ENCODE measurements at places on chromosomes 16 and 17.
A peak's percentile ranks its signal among the peaks of the same experiment; 100 is the strongest.

GRCh38 chr17:59723607-59724006 is 16.2 kb downstream of the VMP1 start:
- DNase-seq = no peak

GRCh38 chr17:80599546-80600305 is 55.1 kb downstream of the RPTOR start:
- DNase-seq = no peak

- no peak for DNase-seq
These were observed 55.0 kb upstream of the GSE1 start for GRCh38 chr16:85557971-85558657.

- DNase-seq = no peak
These were observed 6.4 kb downstream of the SLC16A3 start for GRCh38 chr17:82235056-82235774.

- no peak for DNase-seq
These were observed 1.0 kb upstream of the EPN3 start for GRCh38 chr17:50531428-50532025.

GRCh38 chr17:39781031-39781860 is 43.5 kb downstream of the GRB7 start:
- DNase-seq = no peak

DNA sequence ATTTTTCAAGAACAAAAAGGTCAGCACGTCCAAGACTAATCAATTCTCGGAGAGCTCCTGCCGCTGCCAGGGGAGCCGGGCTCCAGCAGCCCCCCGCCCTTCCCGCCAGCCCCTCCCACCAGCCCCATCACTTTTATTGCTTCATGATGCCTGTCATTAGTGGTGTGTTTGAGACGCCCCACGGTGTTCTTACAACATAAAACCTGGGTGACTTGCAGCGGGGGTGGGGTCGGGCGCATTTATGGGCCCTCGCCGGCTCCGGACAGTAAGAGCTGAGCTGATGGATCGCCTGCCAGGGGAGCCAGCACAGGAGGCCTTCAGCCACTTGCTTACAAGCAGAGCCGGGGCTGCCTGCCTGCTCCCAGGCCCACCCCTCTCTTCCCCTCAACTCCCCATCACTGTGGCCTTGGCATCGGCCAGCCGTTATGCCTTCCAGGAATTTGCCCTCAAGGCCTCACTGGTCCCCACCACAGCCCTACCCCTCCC is 82.9 kb upstream of the CBX4 start:
- no peak for DNase-seq

DNA sequence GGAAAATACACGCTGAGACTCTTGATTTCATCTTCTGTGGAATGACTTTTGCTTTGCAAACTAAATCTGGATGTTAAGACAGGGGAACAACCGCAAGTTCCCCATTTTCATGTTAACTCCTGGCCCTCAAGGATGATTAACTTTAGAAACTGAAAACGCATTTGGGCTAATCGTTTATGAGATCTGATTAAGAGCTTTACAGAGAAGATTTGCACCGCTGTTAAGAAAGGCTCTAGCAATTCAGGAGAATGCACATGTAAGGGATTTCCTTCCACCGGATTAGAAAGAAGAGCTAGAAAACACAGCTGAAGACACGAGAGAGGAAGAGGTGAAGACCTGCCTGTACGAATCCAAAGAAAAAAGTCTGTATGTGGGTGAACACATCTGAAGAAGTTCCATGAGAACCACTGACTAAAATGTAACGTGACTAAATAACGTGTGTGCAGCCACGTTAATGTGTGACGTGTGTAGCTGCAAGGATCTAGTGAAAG is 106.4 kb downstream of the YPEL2 start:
- DNase-seq = no peak

DNA sequence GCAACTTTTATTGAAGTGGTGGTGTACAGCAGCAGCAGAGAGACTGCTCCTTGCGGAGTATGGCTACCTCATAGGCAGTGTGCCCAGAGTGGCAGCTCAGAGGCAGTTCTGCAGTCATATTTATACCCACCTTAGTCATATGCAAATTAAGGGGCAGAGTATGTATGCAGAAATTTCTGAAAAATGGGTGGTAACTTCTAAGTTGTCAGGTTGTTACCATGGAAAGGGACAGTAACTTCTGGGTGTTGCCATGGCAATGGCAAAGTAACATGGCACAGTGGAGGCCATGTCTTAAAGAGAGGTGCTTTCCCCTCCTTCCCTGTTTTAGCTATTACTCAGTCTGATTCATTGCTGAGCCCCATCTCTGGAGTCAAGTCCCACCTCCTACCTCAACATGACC is 53.4 kb downstream of the MEOX1 start:
- no peak for DNase-seq

- no peak for DNase-seq
These were observed 155.0 kb upstream of the CACNG5 start for GRCh38 chr17:66679631-66680517.

DNA sequence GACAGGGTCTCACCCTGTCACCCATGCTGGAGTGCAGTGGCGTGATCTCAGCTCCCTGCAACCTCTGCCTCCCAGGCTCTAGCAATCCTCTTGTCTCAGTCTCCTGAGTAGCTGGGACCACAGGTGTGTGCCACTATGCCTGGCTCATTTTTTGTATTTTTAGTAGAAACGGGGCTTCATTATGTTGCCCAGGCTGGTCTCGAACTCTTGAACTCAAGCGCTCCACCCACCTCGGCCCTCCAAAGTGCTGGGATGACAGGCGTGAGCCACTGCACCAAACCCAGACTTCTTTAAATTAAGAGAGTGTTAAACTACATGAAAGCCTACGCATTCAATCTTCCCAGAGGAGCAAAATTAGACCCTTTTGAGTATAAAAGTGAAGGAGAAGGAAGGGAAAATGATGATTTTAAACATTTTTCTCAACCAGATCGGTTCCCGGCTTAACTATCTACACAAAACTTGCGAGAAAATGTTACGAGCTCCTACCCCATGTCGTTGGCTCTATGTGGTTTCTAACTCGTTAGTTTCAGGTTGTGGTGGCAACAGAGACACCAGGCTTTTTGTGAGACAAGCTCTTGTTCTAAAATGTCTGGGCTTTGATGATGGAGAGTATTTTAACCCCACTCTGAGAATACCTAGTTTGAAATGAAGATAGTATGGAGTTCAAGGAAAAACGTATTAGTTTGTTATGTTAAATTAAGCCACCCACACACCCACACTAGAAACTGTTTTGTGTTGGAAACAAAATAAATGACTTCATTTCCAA is 26.3 kb downstream of the STAT5B start:
- peak; percentile 28 for DNase-seq

DNA sequence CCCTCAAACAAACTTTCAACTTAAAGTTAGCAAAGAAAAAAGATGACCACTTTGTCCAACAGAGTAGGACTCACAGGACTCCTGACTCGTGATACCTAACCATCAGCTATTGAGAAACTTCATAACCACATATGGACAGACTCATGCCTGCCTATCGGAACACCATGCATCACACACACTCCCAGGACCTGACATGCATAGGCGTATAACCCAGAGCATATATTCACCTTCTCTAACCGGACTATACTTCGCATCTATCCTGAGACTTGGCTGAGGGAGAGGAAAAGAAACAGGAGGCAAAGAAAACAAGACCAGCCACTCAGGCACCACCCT is 2.2 kb downstream of the PIP4K2B start:
- no peak for DNase-seq

- no peak for DNase-seq
These were observed 27.0 kb upstream of the MMD start for GRCh38 chr17:55448681-55449080.

- no peak for DNase-seq
These were observed 14.7 kb upstream of the NACA2 start for GRCh38 chr17:61605692-61606091.

GRCh38 chr16:55033225-55034156 is 102.8 kb downstream of the IRX5 start:
- DNase-seq = no peak

DNA sequence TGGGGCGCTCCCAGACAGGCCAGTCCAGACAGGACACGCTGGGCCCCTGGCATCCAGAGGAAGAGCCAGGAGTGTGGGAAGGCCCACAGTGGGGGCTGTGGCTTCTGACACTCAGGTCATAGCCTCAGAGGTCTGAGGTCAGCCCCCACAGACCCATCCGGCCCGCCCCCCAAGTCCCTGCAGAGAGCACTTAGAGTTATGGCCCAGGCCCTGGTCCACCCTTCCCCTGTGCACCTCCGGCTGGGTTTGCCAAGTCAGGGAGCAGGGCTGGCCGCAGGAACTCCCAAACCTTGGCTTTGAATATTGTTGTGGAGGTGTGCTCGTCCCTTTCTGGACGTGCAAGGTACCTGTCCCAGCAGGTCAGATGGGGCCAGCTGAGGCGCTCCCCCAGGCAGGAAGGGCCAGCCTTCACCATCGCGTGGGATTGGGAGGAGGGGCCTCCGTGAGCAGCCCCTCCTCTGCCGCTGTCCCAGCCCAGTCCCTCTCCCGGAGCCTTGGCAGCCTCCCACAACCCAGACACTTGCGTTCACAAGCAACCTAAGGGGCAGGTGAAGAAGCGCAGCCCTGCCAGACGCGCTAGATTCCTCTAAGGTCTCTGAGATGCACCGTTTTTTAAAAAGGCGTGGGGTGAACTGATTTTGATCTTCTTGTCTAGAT is 74.6 kb downstream of the SOCS1 start:
- DNase-seq = no peak

GRCh38 chr17:47213540-47213939 is 4.4 kb downstream of the MYL4 start:
- DNase-seq = no peak

DNA sequence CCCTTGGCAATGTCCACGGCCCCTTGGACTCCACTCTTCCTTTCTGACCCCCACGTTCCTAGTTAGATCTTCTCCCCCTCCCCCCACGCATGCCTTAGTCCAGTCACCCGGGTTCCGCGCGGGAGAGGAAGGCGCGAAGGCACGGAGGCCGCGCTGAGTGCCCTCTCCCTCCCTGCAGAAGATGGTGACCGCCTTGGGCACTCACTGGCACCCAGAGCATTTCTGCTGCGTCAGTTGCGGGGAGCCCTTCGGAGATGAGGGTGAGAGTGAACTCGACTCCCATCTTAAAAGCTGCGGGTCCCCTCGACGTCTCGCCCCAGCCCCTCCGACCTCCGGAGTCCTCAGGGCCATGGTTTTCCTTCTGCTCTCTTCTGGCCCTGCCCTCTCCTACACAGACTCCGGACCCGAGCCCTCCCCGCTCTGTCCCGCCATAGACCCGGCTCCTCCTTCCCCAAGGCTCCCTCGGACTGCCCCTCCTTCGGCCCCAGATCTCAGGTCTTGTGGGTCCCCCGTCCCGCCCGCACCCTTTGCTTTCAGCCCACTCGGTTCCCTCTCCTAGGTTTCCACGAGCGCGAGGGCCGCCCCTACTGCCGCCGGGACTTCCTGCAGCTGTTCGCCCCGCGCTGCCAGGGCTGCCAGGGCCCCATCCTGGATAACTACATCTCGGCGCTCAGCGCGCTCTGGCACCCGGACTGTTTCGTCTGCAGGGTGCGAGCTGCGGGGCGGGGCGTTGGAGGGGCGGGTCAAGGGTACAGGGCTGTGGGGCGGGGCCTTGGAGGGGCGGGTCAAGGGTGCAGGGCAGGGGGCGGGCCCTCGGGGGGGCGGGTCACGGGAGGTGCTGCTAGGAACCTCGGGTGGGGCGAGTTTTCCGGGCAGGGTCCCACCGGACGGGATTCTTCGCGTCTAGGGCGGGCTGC is 4.6 kb downstream of the TGFB1I1 start:
- DNase-seq = peak; percentile 90

- DNase-seq = no peak
These were observed 33.0 kb downstream of the DCAKD start for GRCh38 chr17:45018514-45018847.

- DNase-seq = no peak
These were observed 13.8 kb downstream of the ARSG start for GRCh38 chr17:68305142-68305541.

DNA sequence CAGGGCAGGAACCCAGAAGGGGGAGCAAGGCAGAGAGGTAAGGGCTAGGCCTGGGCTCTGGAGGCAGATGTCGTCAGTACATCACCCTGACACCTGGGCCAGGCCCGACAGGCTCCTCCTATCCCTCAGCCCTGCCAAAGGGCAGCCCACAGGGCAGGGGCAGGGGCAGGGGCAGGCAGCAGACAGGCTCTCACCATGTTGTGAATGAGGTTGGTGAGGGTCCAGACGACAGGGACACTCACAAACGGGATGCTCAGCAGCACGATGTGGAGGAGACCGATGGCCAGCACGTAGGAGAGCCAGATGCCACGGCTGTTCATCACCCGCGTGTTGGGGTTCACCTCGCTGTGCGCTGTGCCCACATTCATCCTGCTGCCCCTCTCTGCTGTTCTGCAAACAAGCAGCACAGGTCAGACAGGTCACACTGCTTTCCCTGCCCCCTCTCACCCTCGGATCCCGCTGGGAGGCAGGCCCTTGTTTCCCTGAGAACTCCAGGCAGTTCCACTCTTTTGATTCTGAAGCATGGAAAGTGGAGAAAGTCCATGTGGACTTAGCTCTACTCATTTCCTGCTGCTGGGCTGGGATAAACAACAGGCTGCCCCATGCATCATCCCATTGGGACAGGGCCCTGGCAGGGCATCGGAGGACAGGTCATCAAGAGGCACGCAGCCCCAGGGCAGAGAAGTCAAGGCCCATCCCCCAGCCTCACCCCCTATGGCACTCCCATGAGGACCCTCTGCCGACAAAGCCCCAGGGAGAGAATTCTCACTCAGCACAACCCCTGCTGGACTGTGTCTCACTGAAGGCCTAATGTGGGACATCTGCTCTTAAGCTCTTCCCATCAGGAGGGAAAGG is 3.3 kb downstream of the ORMDL3 start:
- no peak for DNase-seq

GRCh38 chr16:31568577-31569359 is 41.1 kb downstream of the AHSP start:
- no peak for DNase-seq

DNA sequence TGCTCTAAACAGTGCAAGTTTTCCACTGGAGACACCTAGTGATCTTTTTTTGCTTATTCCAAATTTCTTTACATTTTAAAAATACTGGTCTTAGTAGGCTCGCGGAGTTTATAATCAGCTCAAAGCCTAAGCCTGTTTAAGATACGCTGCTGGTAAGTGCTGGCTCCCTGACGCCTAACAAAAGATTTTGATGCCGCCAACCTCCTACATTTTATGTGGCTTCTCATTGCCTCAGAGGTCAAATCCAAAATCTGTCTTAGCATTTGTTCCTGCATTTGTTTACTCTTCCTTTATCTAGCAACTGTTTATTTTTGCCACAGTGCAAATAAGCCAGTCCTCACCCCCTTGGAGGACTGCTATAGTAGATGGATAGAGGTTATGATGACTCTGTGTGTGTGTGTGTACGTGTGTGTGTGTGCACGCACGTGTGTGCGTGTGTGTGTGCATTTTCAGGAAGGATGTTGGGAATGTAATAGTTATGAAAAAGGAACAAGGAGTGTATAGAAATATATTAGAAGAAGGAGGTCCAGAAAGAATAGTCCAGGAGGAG is 24.8 kb downstream of the HS3ST3B1 start:
- DNase-seq = no peak
